Osteoblast (primary cell): ENCODE measurements at places on chromosomes 4 and X. TPM values are rescaled to one million over a fixed set of nuclear protein-coding genes. Genes with fewer than 3 reads are reported as not detected.

Gene CT45A2
- total RNA-seq: not detected in 2 replicates

Gene OPRPN
- total RNA-seq: not detected in 2 replicates

Gene EXOC1L
- total RNA-seq: not detected in 2 replicates

Gene FAM133A
- 0.29 and 0.36 TPM in 2 replicates for total RNA-seq

Gene IBSP
- total RNA-seq: 14.4 and 15.6 TPM in 2 replicates

GRCh38 chr4:104870495-104871233 is 276.0 kb upstream of the TET2 start:
- DNase-seq: no peak

- no peak for DNase-seq
Observed at GRCh38 chr4:123520325-123520724, 123.7 kb downstream of the SPRY1 start.

DNA sequence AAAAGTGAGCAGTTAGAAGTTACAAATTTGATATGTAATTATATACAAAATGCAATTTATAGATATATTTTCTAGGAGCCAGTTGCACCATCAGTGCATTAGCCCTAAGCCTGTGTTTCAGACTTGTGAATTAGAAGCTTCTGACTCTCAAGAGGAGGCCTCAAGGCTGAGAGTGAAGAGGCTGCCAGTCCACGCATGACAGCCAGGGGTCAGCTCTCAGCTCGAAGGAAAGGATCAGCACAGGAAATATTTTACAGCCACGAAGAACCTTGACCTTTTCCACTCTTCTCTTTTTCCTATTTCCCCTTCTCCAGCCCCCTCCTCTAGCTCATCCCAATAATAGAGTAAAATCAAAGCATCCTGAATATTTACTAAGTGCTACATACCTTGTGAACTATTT is 642.4 kb downstream of the TRIML1 start:
- DNase-seq: no peak

DNA sequence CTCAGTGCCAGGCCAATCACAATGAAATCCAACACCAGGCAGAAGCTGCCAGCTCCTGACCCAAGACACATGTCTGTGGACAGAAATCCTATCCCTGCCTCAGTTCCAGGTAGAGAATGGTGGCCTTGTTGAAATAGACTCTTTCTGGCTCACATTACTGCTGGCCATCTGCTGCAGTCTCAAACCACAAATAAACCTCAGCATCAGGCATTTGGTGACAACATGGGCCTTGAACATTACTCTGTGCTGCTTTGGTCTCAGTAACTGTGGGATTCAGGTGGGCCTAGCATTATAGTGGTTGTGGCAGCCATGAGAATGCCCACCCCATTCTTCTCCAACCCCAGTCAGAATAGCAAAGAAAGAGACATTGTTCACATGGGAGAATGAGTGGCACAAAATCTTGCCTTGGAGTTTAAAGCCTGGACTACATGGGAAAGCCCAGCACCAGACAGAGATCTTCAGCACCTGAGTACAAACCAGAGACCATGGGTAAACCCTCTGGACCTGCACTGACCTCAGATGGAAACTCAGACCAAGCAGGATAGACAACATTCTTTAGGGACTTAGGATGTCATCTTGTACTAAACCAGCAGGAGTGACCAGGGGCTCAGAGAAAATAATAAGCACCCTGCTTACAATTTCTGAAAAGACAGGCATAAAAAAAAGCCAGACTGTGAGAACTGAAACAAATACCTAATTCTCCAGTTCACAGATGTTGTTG is 50.4 kb upstream of the TRAM1L1 start:
- DNase-seq: no peak

DNA sequence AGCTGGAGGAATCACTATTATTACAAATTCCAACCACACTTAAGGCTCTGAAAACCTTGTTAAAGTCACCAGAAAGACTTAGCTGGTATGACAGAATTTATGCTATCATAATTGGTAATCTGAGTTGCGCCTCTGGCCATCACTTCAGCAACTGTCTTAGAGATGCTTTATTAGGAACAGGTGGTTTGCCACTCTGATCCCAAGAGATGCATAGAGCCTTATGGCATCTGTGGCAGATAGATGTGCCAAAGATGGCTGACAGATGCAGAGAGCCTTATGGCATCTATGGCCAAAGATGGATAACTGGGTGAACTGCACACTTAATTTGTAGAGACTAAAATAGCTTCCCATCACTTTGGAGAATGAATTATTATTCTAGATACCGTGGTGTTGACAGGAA is 32.3 kb upstream of the PLAC8 start:
- no peak for DNase-seq

DNA sequence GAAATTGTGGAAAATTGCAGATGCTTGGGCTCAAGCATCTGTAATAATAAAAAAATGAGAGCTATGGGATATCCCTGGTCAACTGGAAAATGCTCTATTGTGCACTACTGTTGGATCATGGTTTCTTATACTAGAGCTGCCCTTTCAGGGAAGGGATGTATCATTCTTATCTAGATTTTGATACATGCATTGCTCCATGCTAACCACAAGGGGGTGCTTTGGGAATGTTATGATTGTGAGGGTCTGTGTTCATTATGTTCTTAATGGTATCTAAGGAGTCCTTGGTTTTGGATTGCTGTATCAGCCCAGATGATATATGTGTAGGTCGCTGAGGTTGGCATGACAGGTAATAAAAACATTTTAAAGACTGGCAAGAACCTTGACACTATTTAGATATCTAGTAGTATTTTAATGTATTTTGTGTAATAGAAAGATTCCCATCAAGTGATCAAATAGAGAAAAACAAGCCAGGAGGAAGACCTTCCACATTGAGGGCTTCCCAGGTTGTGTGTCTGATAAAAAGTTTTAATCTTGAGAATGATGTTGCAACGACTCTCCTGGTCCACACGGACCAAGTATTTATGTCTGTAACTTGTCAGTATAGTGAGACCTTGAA is 49.2 kb upstream of the TLR2 start:
- DNase-seq: no peak

DNA sequence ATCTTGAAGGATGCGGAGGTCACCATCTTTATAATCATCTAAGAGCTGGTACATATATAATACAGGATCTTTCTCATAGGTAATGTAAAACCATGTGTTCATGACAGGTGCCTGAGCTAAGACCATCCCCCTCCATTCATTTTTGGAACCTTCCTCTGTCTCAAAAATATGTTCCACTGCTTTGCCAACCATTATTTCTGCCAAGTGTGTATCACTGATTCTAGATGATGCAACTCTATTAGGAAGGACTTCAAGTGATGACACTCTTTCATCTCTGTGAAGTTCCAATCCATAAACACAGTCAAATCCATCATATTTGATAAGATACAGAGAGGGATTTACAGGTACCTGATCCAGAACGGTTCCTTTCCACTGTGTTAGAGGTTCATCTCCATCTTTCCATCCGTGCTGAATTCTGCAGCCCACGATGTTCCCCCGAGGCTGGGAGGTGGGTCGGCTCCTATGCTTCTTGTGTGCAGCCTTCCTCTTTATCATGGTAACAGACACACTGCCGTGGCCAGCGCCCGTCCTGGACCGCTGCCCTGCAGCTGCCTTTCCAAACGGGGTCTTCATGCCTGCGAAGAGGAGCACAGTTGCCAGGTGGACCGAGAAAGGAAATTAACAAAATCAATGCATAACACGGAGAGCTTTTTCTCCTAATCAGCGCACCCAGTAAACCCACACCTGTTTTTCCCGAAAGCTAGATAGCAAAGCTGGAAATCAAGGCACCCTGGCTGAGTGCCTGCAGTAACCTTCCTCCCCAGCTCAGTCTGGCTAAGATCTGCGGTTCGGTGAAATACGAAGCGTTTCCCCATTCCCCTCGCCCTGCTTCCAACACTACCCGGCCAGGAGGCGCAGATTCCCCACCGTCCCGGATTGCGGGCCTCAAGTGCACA is 718 bp downstream of the SPIN3 start:
- peak; percentile 63 for DNase-seq

- peak; percentile 17 for DNase-seq
Observed at GRCh38 chr4:2390784-2391421, 27.5 kb downstream of the ZFYVE28 start.

DNA sequence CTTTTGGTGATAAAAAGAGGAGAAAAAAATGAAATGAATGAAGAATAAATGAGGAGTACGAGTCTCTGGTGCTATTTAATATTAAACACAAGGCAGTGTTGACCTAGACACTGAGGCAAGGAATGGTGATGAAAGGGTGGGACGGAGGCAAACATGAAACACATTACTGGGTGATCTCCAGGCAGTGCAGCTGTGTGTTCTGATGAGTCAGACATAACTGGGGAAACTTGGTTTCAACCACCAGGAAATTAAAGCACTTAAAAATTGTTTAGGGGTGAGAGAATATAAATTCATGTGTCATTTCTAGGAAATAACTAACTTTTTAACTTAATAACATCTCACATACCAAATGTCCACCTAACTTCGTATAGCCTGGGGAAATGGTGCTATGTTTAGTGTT is 19.7 kb upstream of the CXCL6 start:
- no peak for DNase-seq

GRCh38 chr4:28225689-28226353 is 1365.2 kb downstream of the STIM2 start:
- DNase-seq: no peak

DNA sequence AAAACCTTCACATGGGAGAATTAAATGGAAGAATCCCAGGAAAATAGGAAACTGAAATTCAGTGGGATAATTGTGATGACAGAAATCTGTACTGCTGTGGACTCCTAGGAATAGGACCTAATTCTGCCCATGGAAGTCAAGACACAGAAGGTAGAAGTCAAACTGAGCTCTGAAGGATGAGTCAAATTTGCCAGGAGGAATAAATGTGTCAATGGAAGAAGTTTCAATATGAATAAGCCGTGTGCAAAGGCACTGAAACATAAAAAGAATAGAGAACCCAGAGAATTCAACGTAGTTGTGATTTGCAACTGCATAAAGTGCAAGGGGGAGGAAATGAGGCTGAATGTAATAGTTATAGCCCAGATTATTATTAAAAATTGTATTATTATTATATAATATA is 11.6 kb downstream of the ENAM start:
- DNase-seq: no peak

DNA sequence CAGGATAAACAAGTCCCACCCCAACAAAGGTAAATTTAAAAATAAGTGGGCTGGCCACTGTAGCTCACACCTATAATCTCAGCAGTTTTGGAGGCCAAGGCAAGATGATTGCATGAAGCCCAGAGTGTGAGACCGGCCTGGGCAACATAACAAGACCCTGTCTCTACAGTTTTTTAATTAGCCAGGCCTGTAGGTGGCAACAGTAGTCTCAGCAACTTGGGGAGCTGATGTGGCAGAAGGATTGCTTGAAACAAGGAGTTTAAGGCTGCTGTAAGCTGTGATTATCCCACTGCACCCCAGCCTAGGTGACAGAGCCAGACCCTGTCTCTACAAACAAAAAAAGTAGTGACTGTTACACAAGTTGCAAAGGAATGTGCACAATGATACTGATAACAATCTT is 74.6 kb upstream of the FAAH2 start:
- no peak for DNase-seq

- no peak for DNase-seq
Observed at GRCh38 chrX:49856819-49857218, 22.5 kb upstream of the USP27X start.

DNA sequence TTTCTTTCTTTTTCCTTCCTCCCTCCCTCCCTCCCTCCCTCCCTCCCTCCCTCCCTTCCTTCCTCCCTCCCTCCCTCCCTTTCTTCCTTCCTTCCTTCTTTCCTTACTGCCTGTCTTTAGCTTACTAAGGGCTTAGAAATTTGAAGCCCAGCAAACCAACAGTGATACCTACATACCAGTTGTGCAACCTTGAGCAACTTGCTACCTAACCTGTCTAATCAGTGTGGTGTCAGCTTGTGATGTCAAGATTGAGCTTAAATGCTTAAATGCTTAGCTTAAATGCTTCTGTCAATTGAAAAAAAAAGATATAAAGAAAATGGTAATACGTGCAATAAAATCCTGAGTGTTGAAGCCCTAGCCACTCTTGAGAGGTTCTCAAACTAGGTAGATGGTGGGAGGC is 728.6 kb downstream of the TRIML1 start:
- DNase-seq: no peak

DNA sequence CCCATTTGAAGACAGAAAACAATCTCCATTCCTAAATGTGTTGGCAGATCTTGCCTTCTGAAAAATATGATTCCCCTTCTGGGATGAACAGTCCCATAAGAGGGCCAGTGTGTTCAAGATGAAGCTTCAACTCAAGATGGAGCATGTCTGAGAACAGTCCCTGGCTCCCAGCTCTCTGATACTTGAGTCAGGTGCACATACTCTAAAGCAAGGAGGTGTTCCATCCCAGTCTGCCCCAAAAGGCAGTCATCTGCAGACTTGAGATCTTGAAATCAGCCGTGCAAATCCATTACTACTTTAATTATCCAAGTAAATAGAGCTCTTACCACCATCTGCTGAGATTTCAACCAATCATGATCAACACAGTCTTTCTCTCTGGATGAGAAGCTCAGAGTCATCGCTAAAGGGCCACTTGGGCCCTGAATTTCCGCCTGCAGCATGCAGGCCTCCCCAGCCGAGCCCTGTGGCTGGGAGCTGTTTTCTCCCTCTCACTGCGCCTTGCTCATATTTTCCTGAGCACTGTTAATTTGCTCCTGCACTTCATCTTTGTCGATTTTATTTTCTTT is 22.2 kb downstream of the CCDC149 start:
- DNase-seq: no peak

DNA sequence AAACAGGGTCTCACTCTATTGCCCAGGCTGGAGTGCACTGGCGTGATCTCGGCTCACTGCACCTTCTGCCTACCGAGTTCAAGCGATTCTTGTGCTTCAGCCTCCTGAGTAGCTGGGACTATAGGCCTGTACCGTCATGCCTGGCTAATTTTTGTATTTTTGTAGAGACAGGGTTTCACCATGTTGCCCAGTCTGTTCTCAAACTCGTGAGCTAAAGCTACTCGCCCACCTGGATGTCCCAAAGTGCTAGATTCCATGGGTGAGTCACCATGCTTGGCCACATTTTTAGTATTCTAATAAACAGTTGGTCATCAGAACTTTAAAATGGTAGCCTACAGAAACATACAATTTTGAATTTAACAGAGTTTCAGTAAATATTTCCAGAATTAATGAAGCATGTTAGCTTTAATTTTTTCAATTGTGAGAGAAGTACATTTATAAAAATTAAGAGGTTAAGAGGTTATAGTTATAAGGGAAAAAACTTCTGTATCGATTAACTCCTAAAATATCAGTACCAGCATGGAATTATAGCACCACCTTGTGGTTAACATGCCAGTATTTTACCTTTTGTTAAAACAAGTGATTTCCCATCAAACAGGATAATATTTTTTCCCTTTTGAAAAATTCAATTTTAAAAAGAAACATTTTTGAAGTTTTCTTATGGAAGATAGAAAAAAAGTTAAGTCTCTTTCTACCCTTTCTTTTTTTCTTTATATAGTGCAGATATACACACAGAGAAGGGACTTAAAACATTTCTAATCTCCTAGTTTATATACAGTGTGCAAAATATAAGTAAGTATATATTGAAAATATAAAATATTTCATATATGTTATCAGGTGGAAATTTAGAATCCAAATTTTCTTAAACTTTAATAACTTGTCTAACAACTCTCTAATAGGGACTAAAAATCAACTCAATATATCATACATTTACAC is 35.4 kb downstream of the CEP44 start:
- no peak for DNase-seq

- no peak for DNase-seq
Observed at GRCh38 chr4:161949946-161950725, 213.7 kb downstream of the FSTL5 start.

- DNase-seq: no peak
Observed at GRCh38 chrX:63281465-63281864, 69.7 kb downstream of the SPIN4 start.
